ENCODE measurements at places on chromosomes 16 and 17.

GRCh38 chr17:45672301-45672700 lies 111.8 kb upstream of the CRHR1 start:
- peak; percentile 98 for DNase-seq

DNA sequence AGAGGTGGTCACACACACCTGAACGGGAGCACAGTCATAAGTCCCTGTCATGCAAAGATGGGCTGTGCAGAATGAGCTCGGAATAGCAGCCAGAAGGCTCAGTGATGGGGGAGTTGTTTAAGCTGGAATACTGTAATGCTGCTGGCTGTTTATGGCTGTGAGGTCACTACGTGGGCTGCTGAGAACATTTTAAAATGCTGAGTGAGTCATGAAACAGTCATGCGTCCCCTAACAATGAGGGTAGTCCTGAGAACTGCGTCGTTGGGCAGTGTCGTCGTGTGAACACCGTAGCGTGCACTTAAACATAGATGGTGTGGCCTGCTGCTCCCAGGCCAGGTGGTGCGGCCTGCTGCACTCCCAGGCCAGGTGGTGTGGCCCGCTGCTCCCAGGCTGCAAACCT lies 39.7 kb downstream of the TBCD start:
- DNase-seq = no peak

- peak; percentile 15 for DNase-seq
Measured at GRCh38 chr17:2138761-2139160, 83.9 kb downstream of the HIC1 start.

DNA sequence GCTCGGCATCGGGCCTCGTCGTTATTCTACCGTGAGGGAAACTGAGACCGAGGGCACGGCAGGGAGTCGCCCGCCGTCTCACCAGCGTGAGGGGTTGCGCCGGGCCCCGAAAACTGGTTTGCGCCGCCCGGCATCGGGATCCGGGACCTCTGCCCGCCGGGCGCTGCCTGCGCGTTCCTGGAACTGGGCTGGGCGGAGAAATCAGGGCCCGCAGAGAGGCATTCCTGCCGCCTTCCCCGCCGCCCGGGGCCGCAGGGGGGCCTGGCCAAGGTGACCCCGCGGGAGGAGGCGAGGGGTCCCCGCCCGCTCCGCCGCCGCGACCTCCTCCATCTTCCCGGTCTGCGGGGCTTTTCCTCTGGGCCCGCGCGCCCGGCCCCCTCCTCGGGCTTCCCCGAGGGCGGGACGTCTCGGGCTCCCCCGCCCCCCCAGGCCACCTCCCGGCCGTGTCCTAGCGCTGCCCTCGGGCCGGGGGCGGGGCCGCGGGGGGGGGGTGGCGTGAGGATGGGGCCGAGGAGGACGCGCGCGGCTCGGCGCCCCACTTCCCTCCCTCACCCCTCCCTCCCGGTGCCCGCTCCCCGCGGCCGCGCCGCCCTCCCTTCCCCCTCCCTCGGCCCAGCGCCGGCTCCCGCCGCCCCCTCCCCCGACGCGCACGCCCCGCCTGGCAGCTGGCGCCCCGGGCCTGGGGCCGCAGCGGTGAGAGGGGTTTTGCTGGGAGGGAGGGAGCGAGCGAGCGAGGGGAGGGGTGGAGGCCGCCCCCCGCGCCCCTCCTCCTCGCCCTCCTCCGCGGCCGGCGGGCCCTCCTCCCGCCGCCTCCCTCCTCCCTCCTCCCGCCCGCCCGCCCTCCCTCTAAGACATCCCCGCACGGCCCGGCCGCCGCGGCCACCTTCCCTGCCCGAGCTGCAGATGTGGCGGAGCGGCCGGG lies at the start of gene GLIS2:
GLIS2 (plus strand) TSS at position 882 of the 922 bp plus-strand sequence. CDS start 16,214 bp downstream, outside the sequence.
- DNase-seq = peak; percentile 21
